WERI-Rb-1 (cell line): ENCODE measurements at places on chromosomes 3 and 15.
A peak's percentile ranks its signal among the peaks of the same experiment; 100 is the strongest.

DNA sequence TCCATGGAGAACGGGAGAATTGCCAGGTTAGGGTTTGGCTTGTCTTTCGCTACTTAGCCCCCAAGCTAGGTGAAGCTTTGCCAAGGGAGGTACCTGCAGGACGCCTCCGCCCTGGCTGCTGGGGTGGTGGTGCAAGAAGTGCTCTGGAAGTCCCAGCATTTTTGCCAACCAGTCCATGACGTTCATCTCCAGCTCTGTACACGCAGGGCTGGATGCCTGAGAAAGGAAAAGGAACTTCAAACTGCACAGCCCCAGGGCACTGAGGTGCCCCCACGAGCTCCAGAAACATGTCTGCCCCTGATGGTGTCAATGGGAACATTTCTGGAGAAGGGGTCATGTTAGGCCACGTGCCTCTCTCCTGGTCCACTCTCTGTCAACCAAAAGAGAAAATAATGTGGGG, 8.2 kb downstream of the HDC start:
- DNase-seq, result no peak

DNA sequence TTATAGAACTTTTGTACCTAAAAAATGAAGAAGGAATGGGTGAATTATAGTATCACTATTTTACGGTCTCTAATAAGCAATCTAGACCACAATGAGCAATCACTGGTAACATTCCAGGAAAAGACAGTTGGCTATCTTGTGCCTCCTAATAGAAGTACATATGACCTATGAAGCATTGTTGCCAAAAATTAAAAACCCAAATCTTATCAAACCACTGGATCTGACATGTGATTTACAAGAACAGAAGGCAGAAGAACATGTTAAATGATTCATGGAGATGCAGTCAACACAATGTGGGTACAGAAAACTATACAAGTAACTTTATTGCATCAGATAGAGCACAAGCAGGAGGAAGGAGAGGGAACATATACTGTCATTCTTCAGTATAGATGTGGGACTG, 14.5 kb upstream of the HYKK start:
- DNase-seq, result no peak

DNA sequence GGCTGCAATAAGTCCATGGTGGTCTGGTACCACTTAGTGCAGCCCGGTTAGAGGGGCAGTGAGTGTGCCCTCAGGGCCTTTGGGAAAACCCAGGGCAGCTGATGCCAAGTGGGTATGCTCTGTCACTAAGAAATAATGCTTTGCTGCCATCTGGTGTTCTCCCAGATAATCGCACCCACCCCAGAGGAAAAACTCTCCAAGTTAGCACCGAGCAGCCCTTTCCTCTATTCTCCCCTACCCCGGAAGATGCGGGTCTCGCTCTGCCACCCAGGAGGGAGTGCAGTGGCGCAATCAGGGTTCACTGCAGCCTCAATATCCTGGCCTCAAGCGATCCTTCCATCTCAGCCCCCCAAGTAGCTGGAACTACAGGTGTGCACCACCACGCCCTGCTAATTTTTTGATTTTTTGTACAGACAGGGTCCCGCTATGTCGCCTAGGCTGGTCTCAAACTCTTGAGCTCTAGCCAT, 21.3 kb upstream of the DAPK2 start:
- DNase-seq, result peak; percentile 63

DNA sequence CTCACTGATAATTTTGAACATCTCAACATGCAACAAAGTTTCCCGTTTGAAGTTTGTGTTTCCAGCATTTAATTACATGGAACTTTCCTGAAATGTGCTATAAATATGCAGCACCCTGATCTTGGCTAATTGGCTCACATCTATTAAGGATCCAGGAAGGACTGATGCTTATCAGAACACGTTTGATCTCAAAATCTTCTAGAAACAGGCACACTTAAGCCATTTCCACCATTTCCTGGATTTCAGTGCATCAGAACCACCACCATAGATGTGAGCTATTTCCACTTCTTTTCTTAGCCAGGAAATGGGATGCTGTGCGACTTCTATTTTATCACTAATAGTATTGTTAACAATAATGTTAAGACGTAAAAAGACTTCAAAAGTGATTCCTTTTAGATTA, 228.9 kb downstream of the FEZF2 start:
- DNase-seq, result no peak

- no peak for DNase-seq
Observed at GRCh38 chr3:193149998-193150397, 91.0 kb upstream of the PLAAT1 start.

DNA sequence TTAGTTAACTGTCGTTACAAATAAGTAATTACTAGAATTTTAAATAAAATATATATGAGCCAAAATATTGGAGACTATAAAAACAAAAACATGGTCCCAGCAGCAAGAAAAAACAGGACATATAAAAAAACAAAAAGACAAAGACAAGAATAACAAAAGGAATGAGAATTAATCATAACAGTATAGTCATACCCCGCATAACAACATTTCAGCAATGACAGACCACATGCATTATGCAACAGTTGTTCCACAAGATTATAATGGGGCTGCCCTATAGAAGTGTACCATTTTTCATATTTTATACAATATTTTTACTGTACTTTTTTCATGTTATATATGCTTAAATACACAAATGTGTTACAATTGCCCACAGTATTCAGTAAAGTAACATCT, 5.6 kb downstream of the HLTF start:
- no peak for DNase-seq

- no peak for DNase-seq
Observed at GRCh38 chr15:51861557-51862359, 32.3 kb downstream of the TMOD3 start.

DNA sequence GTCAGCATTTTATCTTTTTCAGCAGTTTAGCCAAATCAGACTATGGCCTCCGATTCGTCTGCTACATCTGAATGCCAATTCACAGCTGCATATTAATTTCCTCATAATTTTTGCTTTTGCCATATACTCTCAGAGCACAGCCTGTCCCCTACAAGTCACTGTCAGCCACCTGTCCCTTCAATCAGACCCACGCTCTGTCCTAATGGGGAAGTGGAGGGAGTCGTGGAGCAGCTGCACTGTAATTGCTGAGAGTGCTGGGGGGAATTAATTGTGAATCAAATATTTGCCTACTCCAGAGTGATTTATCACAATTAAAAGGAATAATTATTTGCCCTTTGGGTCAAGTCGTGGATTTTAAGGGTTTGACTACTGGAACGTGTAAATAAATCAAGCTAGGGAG, 75.5 kb downstream of the EBLN2 start:
- no peak for DNase-seq

DNA sequence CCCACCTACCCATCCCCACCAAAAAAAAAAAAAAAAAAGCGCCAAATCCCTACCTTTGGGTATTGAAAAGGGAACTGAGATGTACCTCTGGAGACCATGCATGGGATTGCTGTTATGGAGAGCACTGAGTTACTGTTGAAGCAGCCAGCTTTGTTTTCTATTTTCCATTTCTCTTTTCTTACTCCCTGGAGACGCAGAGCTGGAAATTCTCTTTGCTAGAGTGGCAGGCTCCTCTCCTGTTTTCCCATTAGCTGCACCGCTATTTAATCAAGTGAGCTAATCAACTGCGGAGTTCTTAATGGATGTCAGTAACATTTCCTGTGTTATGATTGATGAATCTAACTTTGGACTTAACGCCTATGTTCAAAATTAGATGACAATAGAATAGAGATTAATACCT, 136.1 kb upstream of the LMCD1 start:
- no peak for DNase-seq

DNA sequence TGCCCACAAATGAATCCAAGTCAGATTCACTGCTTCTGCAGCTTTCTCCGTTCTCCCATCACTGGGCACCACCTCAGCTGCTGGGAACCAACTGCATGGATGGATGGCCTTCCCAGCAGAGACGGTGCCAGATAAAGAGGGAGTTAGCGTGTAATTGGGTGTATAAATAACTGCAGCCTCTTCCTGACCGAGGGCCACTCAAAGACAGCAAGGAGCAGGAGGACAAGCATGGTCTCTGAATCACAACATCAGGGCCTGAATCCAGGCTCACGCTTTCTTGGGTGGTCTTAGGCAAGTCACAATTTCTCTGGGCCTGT, 31.7 kb downstream of the TSPAN3 start:
- no peak for DNase-seq

GRCh38 chr3:150666167-150666566, 37.6 kb downstream of the ERICH6 start:
- DNase-seq, result no peak

DNA sequence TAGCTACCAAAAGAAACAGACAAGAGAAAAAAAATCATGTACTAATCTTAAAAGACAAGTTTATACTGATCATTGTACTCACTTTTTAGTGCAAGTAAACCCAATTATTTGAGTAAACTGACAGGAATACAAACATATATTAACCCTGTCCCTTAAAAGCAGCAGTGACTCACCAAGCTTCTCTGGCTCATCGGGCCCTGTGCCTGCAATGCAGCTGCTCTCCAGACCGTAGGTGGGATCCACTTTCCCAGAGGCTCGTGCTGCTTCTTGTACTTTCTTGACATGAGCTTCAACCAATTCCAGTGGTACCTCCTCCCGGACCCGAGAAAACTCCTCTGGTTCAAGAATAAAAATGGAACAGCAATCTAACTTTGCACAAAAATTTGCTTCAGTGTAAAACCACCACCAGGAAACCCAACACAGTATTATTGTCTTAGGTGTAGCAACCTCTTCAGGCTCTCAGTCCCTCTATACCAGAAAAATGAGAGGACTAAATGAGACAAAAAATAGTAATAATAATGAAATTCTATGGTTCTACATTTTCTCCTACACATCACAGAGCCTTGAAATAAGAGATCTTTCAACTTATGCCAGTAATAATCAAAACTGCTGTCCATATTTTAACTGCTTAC, 82.6 kb upstream of the CSPG5 start:
- no peak for DNase-seq

DNA sequence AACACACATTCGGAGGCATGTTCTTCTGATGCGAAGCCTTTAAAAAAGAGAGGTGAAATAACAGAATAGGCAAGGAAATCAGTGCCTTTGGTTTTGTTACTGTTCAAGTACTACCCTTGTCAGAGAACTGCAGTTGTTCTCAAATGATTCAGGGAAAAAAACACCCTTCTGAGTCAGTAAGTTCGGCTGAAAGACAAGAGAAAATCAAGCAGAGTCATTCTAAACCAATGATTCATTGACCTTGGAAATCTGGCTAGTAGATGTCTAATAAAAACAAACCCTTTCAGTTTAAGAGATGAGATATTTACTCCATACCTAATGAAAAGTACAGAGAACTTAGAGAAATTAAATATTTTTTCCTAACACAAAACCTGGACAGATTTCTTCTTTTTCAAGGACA, 72.7 kb upstream of the ABI3BP start:
- DNase-seq, result no peak

GRCh38 chr3:78665776-78666469, 1101.9 kb downstream of the ROBO1 start:
- DNase-seq, result no peak

DNA sequence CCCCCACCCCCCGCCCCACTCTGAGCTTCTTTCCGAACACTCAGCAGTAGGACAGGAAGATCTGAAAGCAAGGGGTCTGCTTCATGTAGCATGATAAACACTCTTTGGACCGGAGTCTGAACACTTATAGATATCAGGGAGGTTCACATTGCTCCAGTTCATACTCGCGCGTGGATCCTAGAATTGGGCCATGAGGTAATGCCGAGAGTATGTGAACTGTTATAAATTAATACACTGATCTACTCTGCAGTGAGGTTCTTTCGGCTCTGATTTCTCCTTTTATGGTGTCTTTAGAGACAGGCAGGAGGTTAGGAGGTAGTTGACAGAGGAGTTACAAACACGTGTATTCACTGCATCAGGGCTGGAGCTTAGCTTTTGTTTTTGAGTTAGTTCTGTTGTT, 223.0 kb downstream of the THSD4 start:
- DNase-seq, result no peak

DNA sequence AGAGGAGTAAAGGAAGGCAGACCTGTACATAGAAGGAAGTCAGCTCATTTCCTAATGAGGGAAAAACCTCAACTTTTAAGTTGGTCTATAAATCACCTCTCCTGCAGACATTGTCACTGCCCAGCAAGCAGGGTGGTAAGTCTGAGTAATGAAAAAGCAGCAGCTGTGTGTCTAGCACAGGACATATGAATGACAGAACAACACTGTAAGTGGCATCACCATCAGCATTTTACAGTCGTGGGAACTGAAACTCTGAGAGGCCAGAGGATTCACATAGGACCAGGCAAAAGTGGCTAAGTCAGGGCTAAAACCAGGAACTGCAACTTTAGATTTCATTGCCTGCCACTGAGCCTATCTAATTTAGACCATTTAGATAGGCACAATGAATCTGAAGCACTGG, 235.6 kb downstream of the CLSTN2 start:
- no peak for DNase-seq

GRCh38 chr15:65914981-65915925, 46.0 kb downstream of the RAB11A start:
- DNase-seq, result no peak

GRCh38 chr15:94416820-94417219, 185.5 kb downstream of the MCTP2 start:
- DNase-seq, result no peak

- no peak for DNase-seq
Observed at GRCh38 chr15:38720893-38721567, 156.4 kb upstream of the RASGRP1 start.

DNA sequence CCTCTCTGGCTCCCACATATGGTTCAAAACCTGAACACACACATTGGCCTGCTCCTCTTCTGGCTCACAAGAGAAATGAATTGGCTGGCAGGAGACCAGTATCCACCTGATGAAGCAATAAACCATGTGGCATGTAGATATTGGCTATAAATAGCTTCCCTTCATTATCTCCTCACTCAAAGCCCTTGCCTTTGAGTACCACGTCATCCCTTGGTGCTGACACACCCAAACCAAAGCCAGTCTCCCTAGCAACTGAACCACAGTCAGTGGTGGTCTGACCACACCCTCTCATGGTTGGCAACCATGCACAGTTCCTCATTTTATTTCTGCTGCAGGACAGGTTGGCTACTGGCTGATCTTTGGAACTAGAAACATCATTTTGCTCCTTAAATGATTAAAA, 98.8 kb downstream of the ZNF621 start:
- DNase-seq, result no peak

DNA sequence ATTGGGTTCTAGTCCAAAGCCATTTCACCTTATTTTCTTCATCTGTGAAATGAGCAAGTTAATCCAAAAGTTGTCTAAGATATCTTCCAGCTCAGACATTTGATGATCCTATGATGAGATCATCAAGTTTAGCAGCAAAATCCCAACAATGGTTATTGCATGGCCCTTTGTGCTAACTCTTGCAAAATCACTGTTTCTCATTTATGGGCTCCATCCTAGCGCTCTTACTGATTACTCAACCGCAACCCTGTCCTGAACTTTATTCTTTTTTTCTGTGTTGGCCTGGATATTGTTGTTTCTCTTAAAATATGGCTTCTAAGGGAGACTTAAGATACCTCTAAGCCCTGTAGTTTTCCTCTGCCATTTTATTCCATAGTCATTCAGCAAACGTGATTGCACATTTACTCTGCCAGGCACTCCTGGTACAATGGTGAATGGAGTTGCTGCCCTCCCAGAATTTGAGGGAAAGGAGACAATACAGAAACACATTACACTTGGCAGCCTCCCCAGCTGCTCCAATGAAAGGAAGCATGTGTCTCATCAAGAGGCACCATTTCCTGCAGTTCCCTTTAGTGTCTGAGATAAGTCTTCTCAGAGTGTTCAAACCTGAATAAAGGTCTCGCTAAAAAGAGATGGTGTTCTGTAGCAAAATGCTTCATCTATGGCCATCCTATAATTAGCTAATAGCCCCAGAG, 4.4 kb downstream of the GXYLT2 start:
- DNase-seq, result no peak
